ENCODE measurements at places on chromosomes 7 and 10. TPM values are rescaled to one million over a fixed set of nuclear protein-coding genes. Genes with fewer than 3 reads are reported as not detected.
A peak's percentile ranks its signal among the peaks of the same experiment; 100 is the strongest.

- DNase-seq, result no peak
Observed at GRCh38 chr7:2873146-2873545, 29.0 kb upstream of the GNA12 start.

Gene CHAT
- not detected for total RNA-seq

DNA sequence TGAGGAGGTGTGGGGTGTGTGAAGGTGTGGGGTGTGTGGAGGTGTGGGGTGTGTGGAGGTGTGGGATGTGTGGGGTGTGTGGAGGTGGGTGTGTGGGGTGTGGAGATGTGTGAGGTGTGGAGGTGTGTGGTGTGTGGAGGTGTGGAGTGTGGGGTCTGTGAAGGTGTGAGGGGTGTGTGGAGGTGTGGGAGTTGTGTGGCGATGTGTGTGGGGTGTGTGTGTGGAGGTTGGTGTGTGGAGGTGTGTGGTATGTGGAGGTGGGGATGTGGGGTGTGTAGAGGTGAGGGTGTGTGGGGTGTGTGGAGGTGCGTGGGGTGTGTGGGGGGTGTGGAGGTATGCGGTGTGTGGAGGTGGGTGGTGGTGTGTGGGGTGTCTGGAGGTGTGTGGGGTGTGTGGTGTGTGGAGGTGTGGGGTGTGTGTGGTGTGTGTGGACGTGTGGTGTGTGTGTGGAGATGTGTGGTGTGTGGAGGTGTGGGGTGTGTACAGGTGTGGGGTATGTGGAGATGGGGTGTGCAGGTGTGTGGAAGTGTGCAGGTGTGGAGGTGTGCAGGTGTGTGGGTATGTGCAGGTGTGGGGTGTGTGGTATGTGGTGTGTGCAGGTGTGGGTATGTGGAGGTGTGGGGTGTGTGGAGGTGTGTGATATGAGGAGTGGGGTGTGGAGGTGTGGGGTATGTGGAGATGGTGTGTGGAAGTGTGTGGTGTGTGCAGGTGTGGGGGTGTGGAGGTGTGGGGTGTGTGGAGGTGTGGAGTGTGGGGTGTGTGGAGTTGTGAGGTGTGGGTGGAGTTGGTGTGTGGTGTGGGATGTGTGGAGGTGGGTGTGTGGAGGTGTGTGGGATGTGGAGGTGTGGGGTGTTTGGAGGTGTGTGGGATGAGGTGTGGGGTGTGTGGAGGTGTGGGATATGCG is 34.5 kb downstream of the SPDYE17 start:
- DNase-seq, result no peak

- no peak for DNase-seq
Observed at GRCh38 chr10:49310460-49310859, 11.5 kb downstream of the C10orf71 start.

- no peak for DNase-seq
Observed at GRCh38 chr7:68893411-68893810, 704.9 kb upstream of the AUTS2 start.

GRCh38 chr7:99665312-99666012 is 14.3 kb downstream of the CYP3A5 start:
- no peak for DNase-seq

GRCh38 chr7:21883069-21883468 is 62.6 kb downstream of the CDCA7L start:
- no peak for DNase-seq

DNA sequence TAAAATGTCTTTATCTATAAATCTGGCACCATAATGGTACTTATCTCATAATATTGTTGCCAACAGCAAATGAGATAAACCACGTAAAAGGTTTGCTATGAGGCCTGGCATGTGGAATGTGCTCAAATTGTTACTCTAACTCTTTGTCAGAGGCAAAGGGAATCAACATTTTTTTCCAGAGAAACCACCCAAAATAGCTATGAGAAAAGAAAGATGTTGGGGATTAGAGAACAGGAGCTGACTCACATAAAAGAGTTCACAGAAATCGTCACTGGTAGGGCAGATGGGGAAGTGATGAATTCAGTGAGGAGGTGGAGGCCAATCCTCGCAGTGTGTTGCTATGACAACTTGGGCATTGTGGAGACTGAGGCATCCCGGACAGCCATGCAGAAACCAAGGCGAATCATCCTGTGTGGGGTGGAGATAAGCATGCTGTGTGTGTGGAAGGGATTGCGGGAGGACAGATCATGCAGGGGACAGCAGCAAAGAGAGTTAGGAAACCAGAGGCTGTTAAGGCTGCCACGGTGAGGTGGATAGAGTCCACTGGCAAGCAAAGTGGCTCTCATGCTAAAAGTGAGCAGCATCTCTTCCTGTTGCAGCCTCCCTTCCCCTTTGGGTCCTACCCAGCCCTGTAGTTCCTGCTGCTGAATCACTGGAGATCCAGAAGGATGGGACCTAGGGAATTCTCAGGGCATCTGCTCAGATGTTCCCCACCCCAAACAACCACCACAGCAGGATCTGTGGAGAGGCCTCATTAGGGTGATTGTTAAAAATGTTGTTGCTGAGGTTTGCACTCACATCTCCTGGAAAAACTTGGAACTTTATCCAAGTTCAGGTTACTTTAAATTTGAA is 103.9 kb downstream of the CUBN start:
- peak; percentile 92 for DNase-seq

Gene TEX36
- not detected for total RNA-seq

Gene OR6B1
- total RNA-seq, result not detected

- no peak for DNase-seq
Observed at GRCh38 chr7:8362723-8363369, 70.6 kb upstream of the NXPH1 start.

Gene CH25H
- not detected for total RNA-seq

DNA sequence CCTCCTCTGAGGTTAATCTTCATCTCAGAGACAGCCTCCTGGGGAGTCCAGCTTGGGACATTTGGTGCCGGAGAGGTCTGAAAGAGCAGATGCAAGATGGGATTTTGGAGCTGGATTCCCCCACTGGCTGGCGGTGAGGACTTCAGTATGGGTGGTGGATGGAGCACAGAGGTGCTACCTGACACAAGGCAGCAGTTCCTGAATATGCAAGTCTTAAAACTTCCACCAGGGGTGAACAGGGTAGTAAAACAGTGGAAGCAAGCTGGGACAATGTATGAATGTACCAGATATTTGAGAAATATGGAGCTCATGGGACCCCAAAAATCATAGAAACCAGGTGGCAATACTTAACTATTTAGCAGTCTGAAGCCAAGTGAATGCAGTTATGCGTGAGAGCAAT is 4.8 kb upstream of the TAF3 start:
- no peak for DNase-seq

Gene AGAP5
- total RNA-seq, result 5.5 TPM
